Kidney capillary endothelial cell (primary cell): ENCODE measurements at places on chromosomes 13 and 19.

DNA sequence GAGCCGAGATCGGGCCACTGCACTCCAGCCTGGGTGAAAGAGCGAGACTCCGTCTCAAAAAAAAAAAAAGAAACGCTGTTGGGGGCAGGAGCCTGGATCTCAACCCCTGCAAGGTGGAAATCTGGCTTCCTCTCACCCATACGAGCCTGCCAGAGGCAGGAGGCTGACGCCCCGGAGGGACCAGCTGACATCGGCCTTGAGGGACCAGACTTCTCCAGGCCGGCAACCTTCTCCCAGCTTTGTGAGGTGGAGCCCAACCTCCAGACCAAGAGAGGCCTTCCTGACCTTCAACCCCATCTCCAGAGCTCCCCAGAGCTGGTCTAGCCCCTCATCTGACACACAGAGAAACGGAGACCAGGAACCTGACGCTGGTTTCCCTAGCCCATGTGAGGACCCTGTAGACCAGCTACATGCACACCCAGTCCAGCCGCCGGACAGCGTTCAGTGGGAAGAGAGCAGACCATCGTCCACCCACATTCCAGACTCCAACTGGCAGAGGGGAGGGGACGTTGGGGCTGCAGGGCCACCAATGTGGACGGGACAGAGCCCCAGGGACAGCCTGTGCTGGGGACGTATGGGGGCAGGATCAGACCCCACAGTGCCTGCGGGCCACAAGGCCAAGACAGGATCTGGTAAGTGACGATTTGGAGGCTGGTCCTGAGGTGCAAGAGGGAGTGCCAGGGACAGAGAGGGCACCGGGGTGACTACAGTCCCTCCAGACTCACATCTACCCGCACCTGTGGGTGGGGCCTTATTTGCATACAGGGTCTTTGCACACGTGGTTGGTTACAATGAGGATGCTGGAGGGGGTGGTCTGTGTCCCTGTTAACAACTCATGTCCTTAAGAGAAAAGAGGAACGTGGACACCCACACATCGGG, 11.4 kb downstream of the SBNO2 start:
- DNase-seq: no peak

DNA sequence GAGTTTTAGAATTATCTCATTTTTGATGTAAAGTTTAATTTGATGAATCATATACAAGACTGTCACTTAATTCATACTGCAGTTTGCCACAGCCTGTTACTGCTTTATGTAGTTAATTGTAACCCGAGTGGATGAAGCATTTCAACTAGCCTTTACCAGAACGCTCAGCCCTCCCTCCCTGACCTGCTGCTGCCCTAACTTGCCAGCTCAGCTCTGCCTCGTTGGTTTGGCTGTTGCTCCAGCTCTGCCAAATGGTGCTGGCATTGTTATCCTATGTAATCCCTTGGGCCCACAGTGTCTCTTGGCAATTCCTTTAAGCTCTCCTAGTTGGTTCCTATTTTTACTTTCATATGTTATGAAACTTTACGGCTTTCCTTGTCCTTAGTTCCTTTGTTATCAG, 113.3 kb downstream of the LMO7 start:
- no peak for DNase-seq

DNA sequence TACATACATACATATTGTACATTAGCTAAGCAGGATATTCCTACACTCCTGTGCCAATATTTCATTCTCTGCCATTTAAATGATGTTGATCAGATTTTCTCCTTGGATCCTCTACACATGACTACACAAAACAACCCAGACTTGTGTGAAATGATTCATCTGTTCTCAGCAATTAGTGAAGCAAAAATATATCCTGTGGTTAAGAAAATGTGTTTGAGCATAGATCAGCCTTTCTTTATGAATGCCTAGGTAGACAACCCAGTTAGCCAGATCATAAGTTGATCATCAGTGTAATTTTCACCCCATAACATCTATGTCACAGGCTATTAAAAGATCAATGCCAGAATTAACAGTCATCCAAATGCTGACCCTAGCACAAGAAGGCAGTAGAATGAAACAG, 275.2 kb upstream of the EDNRB start:
- no peak for DNase-seq

- DNase-seq: no peak
Observed at GRCh38 chr19:5864725-5865486, 5.4 kb downstream of the FUT5 start.

- DNase-seq: no peak
Observed at GRCh38 chr19:37699057-37699456, 20.5 kb downstream of the ZNF607 start.

DNA sequence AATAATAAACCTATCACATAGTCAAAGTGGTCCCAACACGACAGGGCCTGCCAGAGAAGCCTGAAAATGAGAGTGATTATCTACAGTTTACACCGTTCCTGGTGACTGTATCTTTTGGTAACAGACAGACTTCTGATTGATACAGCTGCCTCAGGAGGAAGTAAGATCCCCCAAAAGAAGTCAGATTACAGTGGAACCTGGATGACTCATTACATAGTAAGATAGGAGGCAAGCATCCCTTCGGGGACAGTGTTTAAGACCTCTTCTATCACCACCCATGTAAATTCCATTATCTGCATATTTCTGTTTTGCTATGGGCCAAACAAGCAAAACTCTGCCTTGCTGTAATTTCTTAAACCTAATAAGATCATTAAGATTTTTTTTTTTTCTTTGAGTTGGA, 44.0 kb upstream of the FLT1 start:
- DNase-seq: no peak

GRCh38 chr19:14033946-14034345, 2.4 kb downstream of the IL27RA start:
- DNase-seq: no peak

DNA sequence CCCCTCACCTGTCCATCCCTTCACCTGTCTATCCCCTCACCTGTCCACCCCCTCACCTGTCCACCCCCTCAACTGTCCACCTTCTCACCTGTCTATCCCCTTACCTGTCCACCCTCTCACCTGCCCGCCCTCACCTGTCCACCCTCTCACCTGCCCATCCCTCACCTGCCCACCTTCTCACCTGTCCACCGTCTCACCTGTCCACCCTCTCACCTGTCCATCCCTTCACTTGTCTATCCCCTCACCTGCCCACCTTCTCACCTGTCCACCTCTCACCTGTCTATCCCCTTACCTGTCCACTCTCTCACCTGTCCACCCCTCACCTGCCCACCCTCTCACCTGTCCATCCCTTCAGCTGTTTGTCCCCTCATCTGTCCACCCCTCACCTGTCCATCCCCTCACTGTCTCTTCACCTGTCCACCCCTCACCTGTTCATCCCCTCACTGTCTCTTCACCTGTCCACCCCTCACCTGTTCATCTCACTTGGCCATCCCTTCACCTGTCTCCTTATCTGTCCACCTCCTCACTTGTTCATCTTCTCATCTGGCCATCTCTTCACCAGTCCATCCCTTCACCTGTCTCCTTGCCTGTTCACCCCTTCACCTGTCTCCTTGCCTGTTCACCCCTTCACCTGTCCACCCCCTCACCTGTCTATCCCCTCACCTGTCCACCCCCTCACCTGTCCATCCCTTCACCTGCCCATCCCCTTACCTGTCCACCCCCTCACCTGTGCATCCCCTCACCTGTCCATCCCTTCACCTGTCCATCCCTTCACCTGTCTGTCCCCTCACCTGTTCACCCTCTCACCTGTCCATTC, 12.7 kb upstream of the KANK2 start:
- DNase-seq: no peak

GRCh38 chr13:75341028-75341427, 140.9 kb downstream of the TBC1D4 start:
- DNase-seq: no peak

- no peak for DNase-seq
Observed at GRCh38 chr13:21436582-21436981, 22.5 kb downstream of the ZDHHC20 start.

- no peak for DNase-seq
Observed at GRCh38 chr19:40604647-40605215, 3.6 kb downstream of the LTBP4 start.

GRCh38 chr13:111281751-111282311, 38.6 kb upstream of the TEX29 start:
- peak; percentile 36 for DNase-seq

DNA sequence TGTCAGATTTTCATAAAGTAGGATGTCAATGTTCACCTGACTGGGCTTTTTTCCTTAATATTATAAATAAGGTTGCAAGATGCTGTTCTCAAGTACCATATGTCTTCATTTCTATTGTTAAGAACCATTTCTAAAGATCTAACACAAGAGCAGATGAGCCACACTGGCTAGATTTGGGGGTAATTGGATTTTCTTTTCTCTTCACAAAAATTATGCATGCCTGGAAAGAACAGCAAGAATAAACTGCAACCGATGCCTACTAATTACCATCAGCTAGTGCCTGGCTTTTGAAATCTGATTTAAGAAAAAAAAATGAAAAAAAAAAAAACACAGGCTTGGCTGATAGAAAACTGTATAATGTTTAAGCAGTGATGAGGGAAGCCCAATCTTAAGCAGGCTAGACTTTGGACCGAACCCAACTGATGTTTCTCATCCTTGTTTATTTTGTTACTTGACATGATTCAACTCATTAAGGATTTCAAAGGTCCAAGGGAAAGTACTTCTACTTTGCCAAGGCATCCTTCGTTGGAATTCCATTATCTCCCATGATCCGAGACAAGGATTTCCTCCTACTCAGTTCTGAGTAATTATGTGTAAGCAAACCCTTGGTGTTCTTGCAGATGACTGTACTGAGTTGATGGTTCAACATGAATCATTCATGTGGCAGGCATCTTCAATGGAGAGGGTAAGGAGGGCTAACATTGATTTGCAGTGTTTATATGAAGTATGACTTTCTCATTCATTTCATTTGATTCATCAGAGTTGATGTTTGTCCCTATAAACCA, 300.5 kb downstream of the SPRY2 start:
- DNase-seq: peak; percentile 99

GRCh38 chr13:36612230-36612629, 61.6 kb upstream of the SERTM1 start:
- DNase-seq: no peak

GRCh38 chr13:85141401-85141800, 657.8 kb downstream of the SLITRK6 start:
- no peak for DNase-seq

DNA sequence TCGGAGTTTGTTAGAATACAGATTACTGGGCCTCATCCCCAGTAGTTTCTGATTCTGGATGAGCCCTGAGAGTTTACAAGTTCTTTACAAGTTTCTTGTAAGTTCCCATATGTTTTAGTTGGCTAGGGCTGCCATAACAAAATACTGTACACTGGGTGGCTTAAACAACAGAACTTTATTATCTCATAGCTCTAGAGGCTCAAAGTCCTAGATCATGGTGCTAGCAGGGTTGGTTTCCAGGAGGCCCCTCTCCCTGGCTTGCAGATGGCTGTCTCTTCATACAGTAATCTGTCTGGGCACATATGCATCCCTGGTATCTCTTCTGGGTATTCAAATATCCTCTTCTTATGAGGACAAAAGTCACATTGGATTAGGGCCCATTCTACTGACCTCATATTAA, 167.2 kb downstream of the KLF5 start:
- no peak for DNase-seq

DNA sequence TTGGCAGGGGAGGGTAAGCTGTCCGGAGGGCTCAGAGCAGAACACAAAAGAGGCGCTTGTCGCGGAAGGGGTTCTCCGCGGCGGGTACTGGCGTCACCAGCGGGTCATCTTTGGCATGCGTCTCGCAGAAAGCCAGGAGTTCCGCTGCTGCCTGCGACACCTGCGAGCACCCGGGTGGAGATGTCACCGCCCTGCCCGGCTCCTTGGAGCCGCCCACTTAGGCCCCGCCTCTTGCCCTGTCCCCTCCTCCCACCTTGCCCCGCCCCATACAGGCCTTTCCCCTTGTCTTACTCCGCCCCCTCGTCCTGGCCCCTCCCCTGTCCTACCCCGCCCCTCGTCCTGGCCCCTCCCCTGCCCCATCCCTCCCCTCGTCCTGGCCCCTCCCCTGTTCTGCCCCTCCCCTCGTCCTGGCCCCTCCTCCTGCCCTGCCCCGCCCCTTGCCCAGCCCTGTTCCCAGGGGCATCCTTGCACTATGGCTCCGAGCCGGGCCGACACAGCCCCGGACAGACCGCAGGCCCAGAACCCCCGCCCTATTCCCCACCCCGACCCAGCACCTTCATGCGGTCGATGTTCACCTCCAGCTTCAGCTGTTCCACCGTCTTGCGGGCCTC, 1.9 kb downstream of the GNG8 start:
- DNase-seq: peak; percentile 70

- DNase-seq: no peak
Observed at GRCh38 chr13:92677571-92677970, 549.0 kb upstream of the GPC6 start.

- no peak for DNase-seq
Observed at GRCh38 chr13:29483211-29483610, 112.3 kb downstream of the SLC7A1 start.

DNA sequence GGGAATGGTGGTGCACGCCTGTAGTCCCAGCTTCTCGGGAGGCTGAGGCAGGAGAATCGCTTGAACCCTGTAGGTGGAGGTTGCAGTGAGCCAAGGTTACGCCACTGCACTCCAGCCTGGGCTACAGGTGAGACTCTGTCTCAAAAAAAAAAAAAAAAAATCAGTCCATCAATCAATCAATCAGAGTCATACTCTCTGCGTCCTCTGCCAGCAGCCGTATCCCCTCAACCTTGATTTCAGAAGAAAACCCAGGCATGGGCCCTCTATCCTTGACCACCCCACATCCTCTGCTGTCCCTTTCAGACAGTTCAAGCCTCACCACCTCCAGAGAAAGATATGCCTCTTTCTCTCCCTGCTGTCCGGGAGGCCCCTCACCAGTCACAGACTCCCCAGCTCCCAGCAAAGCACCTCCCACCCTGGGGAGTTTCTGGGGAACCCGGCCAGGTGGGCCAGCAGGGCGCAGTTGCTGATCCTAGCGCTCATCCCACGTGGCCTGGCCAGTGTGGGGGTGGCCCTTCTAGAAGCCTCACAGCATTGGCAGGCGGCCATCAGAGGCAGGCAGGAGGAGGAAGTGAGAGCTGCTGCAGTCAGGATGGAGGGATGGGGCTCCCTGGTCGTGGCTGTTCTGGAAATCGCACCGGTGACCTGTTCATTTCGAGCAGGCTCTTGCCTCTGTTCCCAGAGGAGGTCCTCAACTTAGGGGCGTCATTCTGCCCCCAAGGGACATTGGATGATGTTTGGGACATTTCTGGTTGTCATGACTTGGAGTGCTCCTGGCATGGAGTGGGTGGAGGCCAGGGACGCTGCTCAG, 10.2 kb upstream of the JSRP1 start:
- DNase-seq: no peak

DNA sequence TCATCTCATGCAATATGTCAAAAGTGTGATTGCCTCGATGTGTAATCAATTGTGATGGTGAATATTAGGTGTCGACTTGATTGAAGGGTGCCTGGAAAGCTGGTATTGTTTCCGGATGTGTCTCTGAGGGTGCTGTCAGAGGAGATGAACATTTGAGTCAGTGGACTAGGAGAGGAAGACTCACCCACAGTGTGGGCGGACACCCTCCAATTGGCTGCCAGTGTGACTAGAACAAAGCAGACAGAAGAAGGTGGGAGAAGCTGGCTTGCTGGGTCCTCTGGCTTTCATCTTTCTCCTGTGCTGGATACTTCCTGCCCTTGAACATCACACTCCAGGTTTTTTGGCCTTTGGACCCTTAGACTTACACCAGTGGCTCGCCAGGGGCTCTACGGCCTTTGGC, 15.5 kb upstream of the CABP5 start:
- DNase-seq: no peak
